ENCODE measurements at places on chromosomes 4 and X.

DNA sequence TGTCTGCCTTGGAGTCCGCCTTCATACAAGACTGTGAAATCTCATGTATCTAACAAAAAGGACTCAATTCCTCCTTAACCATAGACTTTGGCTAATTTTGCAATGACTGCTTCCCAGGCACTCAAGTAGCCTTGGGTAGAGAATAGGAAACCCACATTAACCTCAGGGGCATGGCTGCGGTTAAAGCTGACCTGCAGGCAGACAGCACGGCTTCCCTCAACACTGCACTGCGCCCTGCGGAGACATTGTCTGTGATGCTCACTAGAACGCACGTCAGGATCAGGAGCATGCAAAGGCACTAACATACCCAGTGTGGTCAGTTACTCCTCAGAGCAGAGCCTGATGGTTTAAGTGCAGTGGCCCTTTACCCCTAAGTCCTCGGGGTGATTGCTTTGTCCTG lies 10.3 kb upstream of the GPR143 start:
- DNase-seq: no peak

DNA sequence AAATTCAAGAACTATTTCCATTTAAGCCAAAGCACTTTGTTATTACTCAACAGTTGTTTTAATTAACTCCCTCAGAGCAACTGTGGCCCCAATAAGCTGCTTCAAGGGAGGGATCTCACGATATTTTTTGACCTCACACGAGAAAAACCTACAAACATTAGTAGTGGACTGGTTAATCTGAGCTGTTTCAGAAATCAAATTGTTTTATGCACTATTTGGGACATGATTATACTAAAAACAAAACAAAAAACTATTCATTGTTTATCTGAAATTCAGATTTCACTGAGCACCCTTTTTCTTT lies 74.3 kb downstream of the DCHS2 start:
- no peak for DNase-seq

- no peak for DNase-seq
These were observed 77.4 kb upstream of the AGA start for GRCh38 chr4:177519481-177520260.

- DNase-seq: no peak
These were observed 158.1 kb downstream of the FHIP1A start for GRCh38 chr4:151567056-151567455.

- no peak for DNase-seq
These were observed 114.7 kb upstream of the EDNRA start for GRCh38 chr4:147366164-147366563.

GRCh38 chr4:172709376-172709775 lies 459.2 kb upstream of the GALNT7 start:
- no peak for DNase-seq

DNA sequence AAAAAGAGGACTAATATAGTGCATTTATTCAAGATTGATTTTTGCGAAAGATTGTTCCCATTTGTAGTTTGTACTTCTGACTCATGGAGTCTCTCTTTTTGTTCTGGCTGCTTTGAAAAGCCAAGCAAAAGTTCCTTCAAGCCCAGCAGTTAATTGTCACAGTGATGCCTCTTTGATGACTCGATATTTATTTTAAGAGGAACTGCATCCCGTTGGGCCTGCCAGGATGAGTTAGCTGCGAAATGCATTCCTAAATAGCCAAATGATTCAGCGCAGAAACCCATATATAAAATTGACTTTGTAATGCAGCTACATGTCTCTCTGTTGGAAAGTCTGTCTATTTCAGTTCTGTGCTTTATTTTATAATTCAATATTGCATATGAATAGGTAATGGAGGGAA lies 295.1 kb downstream of the GBA3 start:
- no peak for DNase-seq

DNA sequence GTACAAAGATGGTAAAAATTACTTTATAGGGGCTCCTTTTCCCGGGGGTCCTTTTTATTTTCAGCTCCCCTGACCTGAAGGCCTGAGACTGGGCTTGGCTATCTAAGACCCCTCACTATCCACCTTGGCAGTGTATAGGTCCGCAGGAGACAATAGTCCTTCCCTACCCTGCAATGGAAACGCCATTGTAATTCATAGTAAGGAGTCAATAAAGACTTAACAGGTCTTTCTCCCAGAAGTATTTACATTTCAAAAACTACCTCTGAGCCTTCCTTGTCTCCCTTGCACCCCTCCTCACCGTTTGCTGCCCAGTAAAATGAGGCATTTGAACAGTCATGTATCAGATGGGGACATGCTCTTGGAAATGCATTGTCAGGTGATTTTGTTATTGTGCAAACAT lies 401.2 kb upstream of the CNKSR2 start:
- no peak for DNase-seq

DNA sequence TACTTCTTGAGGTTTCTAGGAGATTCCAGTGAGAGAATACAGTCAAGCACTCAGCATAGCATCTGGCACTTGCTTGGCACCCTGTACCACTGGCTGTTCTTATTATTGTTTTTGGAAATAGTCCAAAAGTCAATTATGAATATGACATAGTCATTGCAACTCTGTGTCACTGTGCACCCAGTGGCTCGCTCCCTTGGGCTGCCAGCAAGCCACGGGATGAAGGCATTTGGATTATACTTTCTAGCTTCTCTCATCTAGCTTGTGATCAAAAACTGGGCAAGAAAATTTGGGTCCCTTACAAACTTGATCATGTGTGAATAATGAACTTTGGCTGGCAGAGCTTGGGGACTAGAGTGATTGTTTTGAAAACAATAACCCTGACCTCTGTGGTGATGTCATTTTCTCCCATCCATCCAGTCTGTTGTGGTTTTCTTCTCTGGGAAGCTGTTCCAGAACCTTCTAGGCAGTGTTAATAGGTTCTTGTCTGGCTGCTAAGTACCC lies 32.7 kb upstream of the LIMCH1 start:
- no peak for DNase-seq

- DNase-seq: no peak
These were observed 83.3 kb downstream of the DDIT4L start for GRCh38 chr4:100106982-100107381.
